Sciatic nerve (tissue), 2 donors: ENCODE measurements at places on chromosomes 16 and 17.

- no peak for DNase-seq
Observed at GRCh38 chr17:57876866-57877237, 27.0 kb upstream of the MRPS23 start.

DNA sequence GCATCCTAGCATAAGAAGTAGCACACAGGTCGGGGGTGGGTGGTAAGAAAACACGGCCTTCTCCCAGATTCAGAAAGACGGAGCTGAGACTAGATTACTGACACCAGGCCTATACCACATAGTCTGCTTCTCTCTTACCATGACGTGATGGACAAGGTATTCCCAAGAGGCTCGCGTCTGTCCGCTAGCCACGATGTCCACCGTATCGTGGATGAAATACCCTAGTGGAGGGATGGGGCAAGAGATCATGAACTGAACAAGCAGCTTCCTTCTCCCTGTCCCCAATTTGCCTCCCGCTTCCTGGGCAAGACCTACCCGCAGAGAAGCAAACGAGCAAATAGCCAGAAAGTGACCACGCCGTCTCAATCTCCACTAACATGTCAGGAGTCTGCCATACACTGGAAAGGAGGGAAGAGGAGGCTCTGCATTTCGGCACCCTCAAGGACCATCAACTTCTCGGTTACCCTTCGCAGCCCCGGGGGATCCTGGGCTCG lies 820 bp downstream of the TLCD1 start:
- DNase-seq = no peak

DNA sequence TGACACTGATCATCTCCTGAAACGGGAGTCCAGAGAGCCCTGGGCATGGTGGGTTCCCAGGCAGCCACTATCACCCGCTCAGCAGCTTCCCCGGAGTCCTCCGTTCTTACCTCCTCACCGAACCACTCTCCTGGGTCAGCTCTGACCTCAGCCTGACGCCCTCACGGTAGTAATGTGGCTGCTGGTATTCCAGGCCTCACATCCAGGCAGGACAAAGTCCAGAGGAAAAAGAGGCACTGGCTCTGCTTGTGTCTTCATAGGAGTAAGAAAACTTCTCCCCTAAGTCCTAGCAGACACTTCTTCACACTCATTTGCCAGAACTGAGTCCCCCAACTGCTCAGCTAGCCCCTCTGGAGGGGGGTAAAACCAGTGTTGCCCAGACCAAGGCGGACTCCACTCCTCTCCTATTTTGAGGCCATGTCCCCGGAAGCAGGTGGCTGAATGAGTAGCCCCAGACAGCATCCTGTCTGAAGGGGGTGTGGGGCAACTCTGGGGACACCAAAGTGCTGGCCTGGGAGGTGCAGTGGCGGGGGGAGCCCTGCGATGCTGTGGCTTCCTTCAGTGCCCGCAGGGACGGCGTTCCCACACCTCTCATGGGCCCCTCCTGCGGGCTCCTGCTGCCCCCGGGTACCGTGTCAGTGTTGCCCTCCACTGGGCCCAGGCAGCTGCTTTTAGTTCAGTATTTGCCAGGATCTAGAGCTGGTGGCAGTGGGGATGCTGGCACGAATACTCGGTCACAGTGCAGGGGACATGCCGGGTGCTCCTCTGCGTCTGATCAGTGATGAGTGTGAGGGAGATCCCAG lies 5.4 kb downstream of the FSCN2 start:
- DNase-seq = no peak

DNA sequence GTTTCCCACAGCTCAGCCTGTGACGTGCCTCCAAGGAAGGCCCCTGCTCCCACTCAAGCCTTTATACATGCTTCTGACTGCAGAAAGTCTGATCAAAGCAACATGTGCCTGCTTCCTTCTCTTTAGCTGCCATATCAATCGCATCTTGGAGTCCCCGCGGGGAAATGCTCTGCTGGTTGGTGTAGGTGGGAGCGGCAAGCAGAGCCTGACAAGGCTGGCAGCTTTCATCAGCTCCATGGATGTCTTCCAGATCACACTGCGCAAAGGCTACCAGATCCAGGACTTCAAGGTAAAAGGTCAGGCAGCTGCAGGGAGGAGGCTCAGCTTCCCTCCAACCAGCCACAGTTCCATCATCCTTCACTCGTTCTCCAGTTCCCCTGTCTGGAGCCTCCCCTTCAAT lies 189.7 kb downstream of the ZNF18 start:
- DNase-seq = no peak

DNA sequence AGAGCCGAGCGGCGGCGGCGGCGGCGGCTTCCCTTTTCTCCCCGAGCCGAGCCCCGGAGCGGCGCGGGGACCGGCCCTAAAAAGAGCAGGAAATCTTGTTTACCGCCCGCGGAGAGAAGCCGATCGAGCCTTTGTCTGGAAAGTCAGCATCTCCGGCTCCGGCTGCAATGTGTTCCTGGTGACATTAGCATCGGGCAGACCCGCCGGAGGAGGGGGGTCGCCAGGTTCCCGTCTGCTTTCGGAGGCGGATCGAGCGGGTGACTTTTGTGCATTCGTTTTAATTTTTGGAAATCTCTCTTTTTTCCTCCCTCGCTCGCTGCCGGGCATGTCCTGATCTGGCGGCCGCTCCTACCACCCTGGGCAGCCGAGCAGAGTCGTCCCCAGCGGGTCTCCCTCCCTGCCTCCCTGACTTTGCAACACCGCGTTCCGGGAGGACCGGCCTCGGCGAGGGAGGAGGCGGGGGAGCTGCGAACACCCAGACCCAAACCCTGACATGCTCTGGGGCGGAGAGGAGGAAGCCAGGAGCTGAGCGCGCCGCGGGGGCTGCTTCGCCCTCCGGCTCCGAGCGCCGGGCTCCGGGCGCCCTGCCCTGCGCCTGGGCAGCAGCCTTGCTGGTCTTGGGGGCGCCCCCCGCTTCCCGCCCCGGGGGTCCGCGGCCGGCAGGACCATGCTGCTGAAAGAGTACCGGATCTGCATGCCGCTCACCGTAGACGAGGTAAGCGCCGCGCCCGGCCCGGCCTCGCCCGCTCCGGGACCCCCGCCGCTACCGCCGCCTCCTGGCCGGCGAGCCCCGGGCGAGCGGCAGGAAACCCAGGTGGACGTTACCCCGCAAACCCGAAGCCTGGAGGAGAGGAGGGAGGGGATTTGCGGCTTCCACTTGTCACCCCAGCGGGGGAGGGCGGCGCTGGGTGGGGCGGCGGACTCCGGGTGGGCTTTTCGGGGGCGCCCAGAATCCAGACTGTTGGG lies 690 bp downstream of the PITPNC1 start:
- peak; percentile 75 for DNase-seq

DNA sequence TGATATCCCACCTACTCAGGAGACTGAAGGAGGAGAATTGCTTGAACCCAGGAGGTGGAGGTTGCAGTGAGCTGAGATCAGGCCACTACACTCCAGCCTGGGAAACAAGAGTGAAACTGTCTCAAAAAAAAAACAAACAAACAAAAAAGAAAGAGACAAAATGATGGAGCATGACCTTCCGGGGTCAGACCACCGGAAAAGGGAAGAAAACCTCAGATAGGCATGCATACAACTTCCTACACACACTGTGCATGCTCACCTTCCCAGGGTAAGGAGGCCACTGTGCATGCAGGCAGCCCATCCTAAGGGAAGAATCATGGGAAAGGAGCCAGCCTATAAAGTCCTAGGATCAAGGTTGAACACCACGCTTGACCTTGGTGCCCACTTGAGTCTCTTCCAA lies 9.6 kb upstream of the MAPK3 start:
- no peak for DNase-seq

- no peak for DNase-seq
Observed at GRCh38 chr16:84150926-84151325, 5.8 kb downstream of the DNAAF1 start.

GRCh38 chr16:78648517-78648916 lies 549.1 kb downstream of the WWOX start:
- DNase-seq = no peak

GRCh38 chr16:1310832-1311200 lies 1.4 kb downstream of the UBE2I start:
- no peak for DNase-seq

DNA sequence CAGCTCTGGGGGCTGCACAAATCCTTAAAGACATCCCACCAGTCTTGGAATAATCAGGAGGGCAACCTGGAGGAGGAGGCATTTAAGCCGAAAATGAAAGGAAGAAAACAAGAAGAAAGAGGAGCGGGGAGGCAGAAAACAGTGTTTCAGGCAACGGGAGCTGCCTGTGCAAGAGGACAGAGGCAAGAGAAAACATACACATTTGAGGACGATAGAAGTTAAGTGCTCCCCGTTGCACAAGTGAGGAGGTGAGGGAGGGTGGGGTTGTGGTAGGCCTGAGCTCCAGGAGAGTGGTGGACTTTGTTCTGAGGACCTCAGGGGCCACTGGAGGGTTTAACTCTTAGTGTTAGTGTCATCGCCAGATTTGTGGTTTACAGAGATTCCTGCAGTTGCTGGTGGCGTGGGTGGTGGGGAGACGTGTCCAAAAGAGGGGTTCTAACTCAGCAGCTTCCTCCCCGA lies 27.6 kb upstream of the CIBAR2 start:
- no peak for DNase-seq

- DNase-seq = peak; percentile 92
Observed at GRCh38 chr17:44210342-44211192, 8.9 kb downstream of the UBTF start.

DNA sequence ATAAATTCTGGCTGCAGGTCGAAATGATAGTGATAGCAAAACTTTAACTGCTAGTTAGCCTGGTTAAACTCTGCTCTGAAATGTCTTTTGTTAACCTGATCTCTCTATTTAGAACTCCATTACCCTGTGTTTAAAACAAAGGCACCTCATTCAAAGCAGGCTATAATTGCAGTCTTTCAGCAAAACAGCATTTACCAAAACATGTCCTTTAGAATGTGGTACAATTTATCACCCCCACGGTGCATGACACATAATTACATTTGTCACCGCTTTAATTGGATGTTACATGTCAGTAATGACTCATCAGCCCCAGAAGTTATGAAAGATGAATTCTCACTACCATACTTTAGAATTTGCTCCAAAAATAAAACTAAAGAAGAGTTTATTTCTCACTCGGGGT lies 295.4 kb downstream of the TOX3 start:
- no peak for DNase-seq

GRCh38 chr17:339193-340061 lies 13.2 kb downstream of the RPH3AL start:
- peak; percentile 59 for DNase-seq

DNA sequence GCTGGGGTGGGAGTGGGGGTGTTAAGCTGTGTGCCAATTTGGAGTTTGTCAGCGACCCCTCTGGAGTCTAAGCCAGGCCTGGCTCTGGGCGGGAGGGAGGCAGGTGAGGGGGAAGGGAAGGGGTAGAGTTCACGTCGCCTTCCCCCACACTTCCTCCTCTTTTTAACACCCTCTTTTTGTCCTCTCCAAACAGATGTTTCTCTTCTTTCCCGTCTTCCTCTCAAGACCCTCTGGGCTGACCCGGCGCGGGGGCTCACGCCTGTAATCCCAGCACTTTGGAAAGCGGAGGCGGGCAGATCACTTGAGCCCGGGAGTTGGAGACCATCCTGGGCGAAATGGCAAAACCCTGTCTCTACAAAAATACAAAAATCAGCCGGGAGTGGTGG lies 3.3 kb downstream of the HOXB1 start:
- DNase-seq = no peak

DNA sequence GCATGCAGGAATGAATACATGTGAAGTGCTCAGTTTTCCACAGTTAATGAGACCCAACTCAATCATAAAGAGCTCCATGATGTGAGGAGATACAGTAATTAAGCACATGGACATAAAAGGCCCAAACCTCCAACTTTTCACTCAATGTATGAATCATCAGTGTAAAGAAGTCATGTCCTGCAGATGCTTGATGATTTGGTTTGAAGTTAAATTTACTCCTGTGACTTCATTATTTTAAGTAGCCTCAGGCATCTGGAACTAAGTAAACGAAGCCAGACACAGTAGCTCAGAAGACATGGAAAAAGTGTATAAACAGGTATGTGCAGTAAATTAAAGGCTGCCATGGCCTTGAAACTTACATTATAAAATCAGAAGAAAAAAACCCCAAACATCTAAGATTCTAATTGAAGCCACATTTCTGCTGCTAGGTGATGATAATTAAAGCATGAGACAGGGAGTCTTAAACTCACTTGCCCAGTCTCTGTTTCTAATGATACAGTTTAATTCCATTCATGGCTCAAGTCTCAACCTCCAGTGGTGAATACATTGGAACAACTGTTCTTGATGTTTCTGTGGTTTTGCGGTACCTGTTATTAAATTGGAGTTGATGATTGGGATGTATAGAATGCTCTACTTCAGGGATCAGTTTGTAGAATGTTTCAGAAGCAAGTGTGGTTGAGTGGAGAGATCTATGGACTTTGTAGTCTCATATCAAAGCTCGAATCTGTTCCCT lies 28.9 kb upstream of the CCL2 start:
- DNase-seq = no peak

- no peak for DNase-seq
Observed at GRCh38 chr17:78965491-78965924, 14.2 kb downstream of the LGALS3BP start.

DNA sequence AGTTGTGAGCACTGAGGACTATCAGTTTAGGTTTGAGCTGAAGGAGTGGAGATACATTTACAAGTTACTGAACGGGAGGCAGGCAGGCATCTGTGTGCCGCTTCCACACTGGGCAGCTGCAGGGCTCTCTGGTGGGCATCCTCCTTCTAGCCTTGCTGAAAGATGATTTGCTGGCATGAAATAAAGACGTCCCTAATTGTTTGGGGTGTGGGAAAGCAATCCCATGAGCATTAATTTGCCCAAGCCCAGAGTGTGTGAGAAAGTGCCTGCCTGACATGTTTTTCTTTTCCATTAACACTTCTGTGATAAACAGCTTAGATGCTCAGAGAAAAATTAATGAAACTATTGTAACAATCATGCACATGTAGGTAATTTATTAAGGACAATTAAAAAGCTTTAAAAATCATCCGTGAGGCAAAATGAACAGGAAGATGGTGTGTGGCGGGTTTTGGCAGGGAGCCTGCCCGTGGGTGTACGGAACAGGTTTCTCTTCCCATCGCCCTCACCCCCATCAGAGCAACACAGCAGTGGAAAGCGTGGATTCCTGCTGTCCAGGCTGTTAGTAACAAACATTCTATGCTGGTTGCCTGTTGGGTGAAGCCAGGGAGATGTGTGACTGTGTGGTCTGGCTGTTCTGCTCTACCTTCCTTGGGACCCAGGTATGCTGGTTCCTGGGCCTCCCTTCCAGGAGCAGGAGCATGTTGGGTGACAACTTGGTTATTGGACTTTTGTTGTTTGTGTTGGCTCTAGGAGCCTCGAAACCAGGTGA lies 191.9 kb downstream of the MSI2 start:
- DNase-seq = no peak

GRCh38 chr17:1270210-1271029 lies at the start of gene BHLHA9:
BHLHA9 (plus strand) TSS chr17:1270444; CDS start chr17:1270564, 120 bp downstream.
- no peak for DNase-seq

DNA sequence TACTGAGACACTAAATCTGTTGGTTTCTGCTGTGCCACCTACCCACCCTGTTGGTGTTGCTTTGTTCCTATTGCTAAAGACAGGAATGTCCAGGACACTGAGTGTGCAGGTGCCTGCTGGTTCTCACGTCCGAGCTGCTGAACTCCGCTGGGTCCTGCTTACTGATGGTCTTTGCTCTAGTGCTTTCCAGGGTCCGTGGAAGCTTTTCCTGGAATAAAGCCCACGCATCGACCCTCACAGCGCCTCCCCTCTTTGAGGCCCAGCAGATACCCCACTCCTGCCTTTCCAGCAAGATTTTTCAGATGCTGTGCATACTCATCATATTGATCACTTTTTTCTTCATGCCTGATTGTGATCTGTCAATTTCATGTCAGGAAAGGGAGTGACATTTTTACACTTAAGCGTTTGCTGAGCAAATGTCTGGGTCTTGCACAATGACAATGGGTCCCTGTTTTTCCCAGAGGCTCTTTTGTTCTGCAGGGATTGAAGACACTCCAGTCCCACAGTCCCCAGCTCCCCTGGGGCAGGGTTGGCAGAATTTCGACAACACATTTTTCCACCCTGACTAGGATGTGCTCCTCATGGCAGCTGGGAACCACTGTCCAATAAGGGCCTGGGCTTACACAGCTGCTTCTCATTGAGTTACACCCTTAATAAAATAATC lies 14.6 kb downstream of the STH start:
- no peak for DNase-seq
